ENCODE measurements at places on chromosomes 3 and 15.

DNA sequence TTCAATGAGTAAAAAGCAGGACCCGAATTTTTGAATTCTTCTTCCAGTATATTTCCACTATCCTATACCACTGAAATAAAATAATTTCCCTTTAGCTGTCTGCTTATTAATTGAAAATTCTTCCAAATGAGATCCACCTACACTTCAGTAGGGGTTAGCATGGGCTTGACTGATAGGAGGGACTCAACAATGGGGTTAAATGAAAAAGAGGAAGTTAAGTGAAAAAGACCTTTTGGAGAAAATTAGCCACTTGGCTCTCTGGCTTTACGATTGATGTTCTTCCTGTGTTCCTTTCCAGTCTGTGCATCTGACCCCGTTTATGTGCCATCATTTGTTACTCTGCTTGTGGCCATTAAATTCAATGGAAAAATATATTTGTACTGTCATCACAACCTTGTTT lies 54.0 kb upstream of the GCNT3 start:
- no peak for DNase-seq

- DNase-seq = no peak
Observed at GRCh38 chr3:12612514-12613226, 51.2 kb downstream of the RAF1 start.

DNA sequence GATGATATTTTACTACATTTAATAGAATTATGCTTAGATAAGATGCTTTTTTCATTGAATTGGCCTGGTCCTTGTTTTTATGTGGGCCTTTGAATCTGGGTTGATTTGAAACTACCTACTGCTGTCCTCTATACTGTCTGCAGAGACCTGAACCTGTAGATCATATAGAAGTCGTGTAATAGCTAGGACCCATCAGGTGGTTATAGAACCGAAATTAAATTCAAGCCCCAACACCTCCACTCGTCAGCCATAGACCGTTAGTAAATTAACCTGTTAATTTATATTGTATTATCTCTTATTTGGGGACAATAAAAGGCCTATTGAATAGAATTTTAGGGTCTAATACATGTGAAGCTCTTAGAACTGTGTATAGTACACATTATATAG lies 108.4 kb downstream of the MBNL1 start:
- DNase-seq = no peak

GRCh38 chr15:74176262-74177214 lies 3.0 kb downstream of the ISLR start:
- DNase-seq = no peak

DNA sequence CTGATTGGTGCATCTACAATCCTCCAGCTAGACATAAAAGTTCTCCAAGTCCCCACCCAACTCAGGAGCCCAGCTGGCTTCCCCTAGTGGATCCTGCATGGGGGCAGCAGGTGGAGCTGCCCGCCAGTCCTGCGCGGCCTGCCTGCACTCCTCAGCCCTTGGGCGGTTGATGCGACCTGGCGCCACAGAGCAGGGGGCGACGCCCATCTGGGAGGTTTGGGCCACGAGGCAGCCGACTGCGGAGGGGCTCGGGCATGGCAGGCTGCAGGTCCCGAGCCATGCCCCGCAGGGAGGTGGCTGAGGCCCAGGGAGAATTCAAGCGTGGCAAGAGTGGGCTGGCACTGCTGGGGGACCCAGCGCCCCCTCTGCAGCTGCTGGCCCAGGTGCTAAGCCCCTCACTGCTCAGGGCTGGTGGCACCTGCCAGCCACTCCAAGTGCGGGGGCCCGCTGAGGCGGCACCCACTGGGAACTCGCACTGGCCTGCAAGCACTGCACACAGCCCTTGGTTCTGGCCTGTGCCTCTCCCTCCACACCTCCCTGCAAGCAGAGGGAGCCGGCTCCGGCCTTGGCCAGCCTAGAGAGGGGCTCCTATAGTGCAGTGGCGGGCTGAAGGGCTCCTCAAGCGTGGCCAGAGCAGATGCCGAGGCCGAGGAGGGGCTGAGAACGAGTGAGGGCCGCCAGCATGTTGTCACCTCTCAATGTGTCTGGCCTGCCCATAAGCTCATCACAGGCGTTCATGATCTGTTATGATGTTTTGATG lies 30.1 kb downstream of the COL6A6 start:
- DNase-seq = no peak

DNA sequence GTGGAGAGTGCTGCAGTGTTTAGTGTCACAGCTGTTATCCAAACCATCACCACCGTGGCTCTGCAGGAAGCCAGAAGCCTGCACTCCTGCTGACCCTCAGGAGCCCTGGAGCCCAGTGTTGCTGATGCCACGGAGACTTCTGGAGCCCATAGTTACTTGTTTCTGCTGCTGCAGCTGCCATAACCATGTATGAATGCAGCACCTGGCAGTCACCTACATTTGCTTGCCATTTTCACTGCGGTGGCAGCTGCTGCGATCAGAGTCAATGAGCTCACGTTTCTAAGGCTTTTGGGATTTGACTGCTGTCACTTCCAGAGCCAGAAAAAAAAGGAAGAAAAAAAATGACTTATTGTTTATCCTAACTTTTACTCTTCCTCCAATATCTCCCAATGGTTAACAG lies 299.2 kb upstream of the THRB start:
- DNase-seq = no peak

DNA sequence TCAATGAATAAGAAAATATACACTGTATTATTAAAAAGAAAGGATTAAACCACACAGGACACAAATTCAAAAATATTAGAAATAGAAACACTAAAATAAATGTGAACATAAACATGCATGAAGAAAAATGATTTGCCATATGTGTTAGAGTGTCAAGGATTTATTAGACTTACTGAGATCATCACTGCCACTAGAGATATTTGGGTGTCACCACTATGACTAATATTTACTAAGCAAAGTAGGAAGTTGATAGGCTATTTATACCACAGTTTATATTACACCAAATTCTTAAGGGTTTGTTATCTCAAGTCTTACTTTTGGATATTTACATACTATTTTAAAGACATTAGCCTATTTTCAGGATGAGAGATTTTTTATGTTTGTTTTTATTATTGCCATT lies 575.0 kb upstream of the SGO1 start:
- DNase-seq = no peak

- DNase-seq = no peak
Observed at GRCh38 chr15:42279234-42279723, 6.0 kb upstream of the TMEM87A start.

DNA sequence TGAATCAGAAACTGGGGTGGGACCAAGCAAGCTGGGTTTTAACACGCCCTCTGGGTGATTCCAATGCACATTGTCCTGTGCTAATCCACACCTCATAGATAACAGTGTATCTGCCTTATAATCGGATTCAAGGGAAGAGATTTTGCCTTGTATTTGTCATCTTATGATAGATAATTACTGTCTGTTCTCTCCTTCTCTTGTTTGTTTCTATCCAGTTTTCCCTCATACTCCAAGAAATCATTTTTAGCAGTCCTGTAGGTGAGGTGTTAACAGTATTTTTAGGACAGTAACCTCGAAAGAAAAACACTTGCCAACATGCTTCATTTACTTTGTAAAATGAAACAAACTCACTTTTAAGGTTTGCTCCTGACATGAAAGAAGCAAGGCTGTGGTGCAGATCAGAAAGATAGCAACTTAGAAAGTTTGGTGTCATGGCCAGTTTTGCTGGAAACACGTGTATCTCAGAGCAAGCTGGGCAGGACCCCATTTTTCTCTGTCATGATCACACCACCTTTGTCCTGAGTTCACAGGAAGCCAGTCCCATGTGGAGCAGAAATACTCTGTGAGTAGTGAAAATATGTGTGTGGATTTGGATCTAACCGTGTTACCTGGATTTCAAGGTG lies 72.6 kb downstream of the TRAK1 start:
- no peak for DNase-seq

- DNase-seq = no peak
Observed at GRCh38 chr15:78098131-78098755, 5.9 kb downstream of the SH2D7 start.

- DNase-seq = no peak
Observed at GRCh38 chr3:126017362-126017761, 48.4 kb downstream of the ROPN1B start.

Data from stimulated activated CD8-positive, alpha-beta memory T cell treated with anti-CD3 and anti-CD28 coated beads, Interleukin-7, amount 100 ng/mL, for 24 hours (primary cell).